Amygdala (tissue), 56 donors: ENCODE measurements at places on chromosomes 4 and X.

DNA sequence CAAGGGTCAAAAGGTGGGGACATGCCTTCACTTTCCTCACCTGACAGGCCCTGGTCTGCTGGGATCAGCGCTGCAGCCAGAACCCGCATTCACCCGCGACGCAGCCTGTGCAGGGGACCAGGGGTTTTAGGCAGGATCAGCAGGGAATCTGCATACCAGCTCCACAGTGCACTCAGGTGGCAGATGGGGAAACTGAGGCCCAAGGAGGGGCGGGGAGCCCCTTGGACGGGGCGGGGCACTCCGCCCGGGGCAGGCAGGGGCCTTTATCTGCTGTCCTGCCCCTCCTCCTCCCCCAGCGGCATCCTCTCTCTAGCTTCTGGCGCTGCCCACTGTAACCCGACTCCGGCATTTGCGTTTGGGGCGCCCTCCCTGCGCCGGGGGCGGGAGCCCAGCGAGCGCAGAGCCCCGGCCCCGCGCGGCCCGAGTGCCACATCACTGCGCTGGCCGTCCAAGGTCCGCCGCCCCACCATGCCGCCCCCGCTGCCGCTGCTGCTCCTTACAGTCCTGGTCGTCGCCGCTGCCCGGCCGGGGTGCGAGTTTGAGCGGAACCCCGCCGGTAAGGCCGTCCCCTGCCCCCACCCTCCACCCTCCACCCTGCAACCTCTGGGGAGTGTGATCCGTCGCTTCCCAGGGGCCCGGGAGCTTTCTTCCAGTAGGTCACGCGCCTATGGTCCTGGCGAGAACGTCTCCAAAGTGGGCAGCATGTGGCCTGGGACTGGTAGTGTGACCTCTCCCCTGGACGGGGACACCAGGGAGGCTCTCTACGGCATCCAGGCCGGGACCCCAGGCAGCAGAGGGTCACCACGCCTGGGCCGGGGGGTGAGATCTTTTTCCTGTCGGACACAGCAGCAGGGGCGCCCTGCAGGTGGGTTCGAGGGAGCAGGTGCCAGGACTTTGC, at the start of gene CPZ:
CPZ (plus strand) TSS at position 400 of the 898 bp plus-strand sequence; CDS start at position 469, 69 bp downstream.
- no peak for DNase-seq

DNA sequence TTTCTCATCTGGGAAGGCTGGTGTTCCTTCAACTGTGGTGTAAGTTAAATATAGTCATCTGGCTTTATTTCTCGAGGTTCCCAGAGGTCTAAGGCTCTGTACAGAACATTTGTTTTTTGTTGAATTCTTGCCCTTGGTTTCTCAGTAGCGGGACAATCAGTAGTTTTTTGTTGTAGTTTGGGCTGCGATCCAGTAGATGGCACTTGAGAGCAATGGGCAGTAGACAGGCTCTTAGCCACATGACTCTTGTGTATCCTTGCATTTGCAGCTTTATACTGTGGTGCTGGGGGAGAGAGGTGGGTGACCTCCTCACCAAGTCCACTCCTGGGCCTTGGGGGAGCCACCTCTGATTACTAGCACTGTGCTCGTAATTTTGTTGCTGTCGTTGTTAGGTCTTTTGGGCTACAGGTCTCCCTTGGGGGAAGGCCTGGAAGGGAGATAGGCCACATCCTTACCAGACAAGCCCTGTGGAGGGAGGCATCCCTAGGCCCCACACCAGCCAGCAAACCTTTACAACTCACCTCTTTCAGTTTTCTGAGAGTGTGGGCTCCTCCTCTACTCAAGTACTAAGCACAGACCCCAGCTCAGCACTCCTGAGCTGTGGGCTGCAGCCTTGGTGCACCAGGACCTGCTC, 8.1 kb downstream of the ETDB start:
- DNase-seq = peak; percentile 19

DNA sequence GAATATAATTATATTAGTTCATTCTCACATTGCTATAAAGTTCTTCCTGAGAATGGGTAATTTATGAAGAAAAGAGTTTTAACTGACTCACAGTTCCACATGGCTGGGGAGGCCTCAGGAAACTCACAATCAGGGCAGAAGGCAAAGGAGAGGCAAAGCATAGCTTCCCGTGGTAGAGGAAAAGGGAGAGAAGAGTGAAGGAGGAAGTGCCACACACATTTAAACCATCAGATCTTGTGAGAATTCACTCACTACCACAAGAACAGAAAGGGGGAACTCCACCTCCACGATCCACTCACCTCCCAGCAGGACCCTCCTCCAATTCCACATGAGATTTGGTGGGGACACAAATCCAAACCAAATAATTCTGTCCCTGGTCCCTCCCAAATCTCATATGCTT, 773.4 kb upstream of the INTU start:
- no peak for DNase-seq

- DNase-seq = no peak
Measured at GRCh38 chr4:44845309-44845708, 119.0 kb upstream of the GNPDA2 start.

DNA sequence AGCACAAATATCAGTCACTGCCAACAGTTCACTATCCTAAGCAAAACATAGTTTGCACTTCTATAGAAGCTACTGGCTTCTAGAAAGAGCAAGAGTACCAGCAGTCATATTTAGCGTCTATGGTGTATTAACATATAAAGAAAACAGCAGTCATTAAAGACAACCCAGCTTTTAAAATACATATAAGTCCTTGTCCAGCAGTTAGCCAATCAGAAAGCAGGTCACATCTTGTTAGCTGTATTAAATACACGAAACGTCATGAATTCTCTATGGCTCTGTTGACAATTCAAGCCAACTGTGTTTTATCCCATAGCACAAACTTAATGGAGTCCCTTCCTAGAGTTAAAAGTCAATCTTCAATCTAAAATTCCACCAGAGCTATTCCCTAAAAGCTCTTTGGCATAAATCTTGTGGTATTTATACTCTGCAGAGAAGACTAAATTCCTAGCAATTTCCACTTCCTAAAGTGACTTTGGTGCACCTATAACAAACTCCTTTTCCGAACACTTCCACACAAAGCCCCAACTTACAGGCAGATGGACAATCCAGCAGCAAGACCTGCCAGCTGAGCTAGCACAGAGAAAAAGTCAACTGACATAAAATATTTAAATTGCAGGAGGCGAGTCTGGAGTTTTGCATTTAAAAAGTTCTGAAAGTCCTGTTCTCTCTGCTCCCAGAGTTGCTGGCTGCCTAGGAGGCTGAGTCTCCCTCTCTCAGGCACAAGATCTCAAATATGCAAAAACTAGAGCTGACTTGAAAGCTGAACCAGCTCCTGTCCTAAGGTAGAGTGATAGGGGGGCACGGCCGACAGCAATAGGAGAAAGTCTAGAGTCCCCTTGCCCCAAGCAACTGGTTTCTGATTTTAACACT, 1.3 kb downstream of the LDB2 start:
- no peak for DNase-seq

DNA sequence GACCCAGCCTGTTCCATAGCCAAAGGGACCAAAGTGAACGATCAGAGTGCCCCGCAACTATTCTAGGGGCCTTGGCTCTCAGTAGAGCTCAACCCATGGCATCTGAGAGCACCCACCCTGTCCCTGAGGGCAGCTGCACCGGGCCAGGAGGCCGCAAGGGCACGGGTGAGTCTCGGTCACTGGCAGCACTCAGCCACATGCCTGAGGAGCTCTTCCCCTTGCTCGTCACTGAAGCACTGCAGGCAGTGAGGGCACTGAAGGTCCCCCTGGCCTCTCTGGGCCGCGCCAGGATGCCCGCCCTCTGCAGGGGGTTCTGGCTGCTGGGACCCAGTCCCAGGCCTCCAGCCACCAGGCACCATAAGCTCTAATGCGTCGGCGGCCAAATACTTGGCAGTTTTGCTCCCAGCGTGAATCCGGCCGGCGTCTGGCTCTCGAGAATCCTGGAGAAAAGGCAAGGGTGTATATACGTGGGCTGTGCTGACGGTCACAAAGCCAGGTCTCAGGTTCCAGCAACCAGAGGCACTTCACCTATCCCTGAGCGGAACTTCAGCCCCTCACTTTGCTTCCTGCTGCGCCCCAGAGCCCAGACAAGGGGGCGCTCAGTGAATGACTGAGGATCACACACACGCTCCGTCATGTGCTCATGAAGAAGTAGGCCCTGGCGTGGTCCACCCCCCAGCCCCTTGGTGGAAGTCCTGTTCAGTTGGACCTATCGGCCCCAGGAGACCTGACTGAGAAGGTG, 13.9 kb downstream of the TNIP2 start:
- DNase-seq = no peak

DNA sequence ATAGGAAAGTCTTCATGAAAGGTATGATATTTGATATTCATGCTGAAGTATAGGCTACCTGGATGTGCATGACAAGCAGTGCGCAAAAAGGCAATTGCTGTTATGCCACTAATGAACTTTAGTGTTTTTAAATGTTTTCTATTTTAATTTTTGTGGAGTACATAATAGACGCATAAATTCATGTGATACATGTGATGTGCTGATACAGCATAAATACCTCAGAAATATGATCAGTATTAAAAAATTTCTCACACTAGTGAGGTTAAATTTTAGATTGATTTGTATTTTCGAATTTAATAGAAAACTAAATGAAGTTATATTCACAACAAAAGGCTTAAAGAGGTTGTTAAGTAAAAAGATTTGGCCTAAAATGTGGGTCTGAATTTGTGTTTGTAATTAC, 2.2 kb downstream of the UGT2A1 start:
- no peak for DNase-seq

GRCh38 chr4:82372517-82373485, 990 bp downstream of the HNRNPD start:
- DNase-seq = peak; percentile 41

GRCh38 chr4:5843573-5844530, 49.0 kb downstream of the CRMP1 start:
- no peak for DNase-seq

DNA sequence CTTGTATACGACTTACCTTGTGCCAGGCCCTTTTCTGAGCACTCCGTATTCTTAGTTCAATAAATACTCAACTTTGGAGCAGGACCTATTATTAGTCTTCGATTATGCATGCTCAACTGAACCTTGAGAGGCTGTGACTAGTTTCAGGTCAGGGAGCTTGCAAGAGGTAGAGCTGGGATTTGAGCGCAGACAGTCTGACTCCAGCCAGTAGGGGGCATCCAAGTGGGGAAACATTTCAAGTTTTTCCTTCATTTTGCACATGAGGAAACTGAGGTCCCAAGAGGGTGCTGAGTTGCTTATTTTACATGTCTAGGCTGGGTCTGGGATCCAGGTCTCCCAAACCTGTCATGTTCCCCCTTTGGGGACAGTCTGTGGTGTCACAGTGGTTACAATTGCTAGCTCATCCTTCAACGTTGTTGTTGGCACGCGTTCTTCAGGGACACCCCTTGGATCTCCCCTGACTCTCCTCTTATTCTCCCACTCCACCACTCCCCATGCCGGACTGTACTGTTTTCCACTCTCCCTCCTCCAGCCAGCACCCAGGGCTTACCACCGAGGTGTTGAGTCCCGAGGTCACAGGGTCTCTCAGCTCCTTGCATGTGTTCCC, 6.7 kb upstream of the PRICKLE3 start:
- no peak for DNase-seq

DNA sequence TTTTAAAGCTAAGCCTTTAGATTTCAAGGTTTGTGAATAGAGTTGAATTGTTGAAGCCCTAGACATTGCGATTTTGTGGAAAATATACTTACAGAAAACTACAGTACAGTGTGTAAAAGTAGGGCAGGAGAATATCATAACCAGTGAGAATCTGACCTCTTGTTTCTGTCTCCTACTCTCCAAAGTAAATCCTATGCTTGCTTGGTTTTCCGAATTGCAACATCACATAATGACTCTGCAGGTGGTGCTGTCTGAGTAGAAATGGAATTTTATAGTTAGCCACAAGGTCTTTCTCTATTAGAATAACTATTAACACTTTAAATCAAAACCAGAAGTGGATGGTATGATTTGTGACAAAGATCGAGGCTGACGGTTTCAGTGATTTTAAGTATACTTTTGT, 505.6 kb downstream of the RAPGEF2 start:
- DNase-seq = no peak

DNA sequence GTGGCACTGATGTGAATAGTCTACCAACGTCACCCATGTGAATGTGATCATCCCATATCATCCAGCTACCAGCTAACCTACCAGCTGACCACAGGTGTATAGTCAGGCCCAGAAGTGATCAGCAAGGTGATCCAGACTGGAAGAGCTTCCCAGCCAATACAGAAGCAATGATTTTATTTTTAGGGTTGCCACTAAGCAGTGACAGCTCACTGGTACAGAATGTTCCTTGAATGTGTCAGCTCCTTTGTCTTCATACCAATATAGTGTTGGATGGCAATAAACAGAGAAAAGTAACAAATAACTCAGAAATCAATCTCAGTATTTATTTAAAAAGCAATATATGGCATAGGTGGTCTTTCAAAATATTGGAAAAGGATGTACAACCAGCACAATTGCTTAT, 361.8 kb upstream of the CPEB2 start:
- DNase-seq = no peak

DNA sequence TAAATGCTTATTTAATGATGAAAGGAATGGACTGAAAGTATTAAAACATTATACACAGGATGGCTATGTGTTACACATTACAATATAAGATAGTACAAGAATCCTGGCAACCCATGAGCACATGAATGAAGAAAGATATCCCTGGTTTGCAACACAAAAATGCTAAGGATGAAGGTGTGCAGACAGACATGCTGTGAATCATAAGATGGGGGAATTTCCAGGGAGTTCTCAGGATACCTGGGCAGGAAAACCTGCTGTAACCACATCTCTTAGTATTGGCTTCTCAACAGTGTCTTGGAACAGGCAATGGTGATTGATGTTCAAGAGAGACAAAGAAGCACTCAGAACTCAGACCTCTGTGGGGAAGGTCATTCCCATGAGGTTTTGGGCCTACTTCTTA, 23.9 kb upstream of the ANOS1 start:
- DNase-seq = no peak

- DNase-seq = no peak
Measured at GRCh38 chrX:69182818-69183380, 17.6 kb upstream of the PJA1 start.

- DNase-seq = no peak
Measured at GRCh38 chr4:6963139-6963611, 53.5 kb downstream of the TBC1D14 start.

- DNase-seq = no peak
Measured at GRCh38 chr4:162356181-162356580, 192.4 kb upstream of the FSTL5 start.

DNA sequence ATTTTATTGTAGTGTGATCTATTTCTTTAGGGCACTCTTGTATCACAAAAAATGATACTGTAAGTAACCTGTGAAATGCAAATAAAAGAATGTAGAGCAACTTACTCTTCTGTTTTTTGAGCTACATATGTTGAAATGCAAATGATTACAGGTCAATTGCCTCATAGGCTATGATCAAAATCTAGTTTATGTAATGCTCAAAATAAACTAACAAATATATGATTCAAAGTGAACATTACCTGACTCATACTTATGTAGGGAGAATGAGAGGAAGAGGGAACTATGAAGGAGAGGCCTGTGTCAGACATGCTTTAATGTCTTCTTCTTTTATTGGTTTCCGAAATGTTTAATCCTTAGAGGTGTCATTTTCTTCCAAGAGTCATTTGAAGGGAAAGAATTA, 5.0 kb upstream of the RPS6KA3 start:
- DNase-seq = no peak
